Cortex of kidney (tissue), 1 donor: ENCODE measurements at places on chromosomes 1 and 21.

DNA sequence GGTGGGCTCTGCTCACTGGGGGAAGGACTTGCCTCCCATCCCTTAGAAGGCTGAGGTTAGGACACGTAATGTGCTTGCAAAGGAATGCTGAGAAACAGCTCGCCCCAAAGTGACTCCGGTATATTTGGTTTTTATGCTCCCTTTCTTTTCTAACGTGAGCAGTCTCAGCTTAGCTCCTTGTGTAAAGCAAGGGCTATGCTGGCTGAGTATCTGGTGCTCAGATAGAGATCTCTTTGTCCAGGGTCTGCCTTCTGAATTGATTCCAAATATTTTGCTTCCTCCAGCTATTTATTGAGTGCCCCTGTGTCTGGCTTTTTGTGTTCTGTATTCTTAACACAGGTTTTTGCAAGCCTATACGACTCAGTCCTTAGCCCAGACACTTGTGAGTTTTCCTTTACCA, 94.5 kb upstream of the ARTN start:
- DNase-seq: no peak

DNA sequence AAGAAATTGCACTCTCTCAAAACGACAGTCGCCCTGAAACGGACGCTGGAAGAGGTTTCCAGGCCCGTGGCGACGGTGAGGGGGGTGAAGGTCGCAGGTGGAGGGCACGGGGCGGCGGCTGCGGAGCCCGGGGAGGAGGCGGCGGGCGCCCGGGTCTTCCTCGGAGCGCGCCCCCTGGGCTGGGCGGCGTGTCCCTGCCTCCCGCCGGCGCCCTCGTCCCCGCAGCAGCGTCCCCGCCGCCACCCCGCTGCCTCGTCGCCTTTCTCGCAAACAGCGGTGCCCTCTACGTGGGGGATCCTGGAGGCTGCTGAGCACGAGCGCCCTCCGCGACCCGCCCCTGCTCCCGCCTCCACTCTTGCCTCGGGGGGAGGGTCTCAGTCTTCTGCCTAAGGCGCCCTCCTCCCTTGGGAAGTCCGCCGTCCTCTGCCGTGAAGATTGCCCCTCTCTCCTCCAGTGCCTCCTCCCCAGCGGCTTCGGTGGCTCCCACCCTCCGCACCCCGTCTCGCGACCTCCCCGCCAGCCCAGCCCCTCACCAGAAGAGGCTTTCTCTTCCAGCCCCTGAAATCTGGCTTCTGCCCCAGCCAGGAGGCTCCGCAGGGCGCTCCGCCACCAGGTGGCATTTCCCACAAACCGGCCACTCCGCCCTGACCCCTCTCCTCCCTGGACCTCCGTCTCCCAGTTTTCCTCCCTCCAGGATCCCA, 227.4 kb downstream of the SDCCAG8 start:
- DNase-seq: no peak

DNA sequence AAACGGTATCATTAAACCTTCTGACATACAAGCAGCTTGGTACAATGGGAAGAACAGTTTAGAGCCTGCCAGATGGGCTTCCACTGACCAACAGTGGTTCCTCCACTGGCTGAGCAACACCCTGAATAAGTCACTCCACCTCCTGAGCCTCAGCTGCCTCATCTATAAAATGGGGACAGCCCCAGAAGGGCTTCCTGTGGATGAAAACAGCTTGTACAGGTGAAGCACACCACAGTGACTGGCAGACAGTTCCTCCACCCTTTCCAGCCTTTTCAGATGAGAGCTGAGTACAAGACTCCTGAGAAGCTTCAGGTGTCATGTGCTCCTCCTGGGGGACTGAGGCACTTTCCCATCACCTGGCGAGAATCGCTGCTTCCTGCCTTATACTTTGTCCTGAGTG, 2.1 kb downstream of the CAPZB start:
- no peak for DNase-seq

GRCh38 chr1:226476648-226477319, 68.9 kb upstream of the PARP1 start:
- no peak for DNase-seq

GRCh38 chr1:182003025-182003725, 58.3 kb downstream of the ZNF648 start:
- no peak for DNase-seq

DNA sequence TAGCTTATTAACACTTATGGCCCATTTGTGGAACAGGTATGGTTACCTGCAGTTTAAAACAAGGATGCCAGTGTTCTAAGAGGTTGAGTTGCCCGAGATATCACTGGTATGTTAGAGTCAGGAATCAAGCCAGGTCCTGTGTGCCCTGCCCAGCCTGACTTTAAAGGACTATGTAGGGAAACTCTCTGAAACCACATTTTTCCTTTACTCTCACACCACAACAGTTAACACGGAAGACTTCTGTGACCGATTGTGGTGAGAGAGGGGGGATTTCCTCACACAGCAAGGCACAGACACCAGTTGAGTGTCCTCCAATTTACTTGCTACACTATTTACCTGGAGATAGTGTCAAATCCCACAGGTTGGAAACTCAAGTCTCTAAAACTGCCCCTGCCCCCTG, 47.8 kb downstream of the UCK2 start:
- no peak for DNase-seq

DNA sequence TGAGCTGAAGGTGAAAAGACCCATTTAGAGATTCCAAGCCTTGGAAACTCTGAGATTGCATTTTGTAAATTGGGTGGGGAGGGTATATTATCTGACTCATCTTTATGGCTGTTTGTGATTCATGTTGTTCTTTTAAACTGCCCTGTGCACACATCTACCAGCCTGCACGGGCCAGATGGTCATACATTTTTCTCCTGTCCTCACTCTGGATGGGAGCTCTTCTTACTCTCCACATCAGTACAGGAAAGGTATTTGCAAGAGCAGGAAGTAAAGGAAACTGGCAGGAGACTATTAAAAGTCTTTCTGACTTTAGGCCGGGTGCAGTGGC, 14.3 kb upstream of the NMNAT2 start:
- DNase-seq: no peak

GRCh38 chr1:55746710-55747109, 531.5 kb upstream of the USP24 start:
- DNase-seq: no peak

- DNase-seq: no peak
These were observed 1195.7 kb downstream of the AMY1C start for GRCh38 chr1:104945406-104945805.

DNA sequence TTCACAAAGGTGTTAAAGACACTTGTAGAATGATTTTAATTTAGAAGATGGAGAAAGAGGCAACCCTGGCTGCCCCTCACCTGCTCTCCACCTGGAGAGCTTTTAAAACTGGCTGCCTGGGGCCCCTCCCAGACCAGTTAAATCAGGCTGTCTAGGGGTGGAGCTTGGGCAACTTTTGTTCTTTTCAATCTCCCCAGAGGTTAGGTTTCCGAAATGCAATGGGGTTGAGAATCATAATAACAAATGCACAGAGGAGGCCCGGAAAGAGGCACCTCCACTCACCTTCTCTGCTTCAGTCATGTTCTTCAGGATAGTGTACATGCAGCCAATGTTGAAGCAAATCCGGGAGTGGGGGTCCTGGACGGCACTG, 400 bp downstream of the NCF2 start:
- DNase-seq: no peak

- no peak for DNase-seq
These were observed 7.0 kb downstream of the PLPPR4 start for GRCh38 chr1:99271249-99271648.

DNA sequence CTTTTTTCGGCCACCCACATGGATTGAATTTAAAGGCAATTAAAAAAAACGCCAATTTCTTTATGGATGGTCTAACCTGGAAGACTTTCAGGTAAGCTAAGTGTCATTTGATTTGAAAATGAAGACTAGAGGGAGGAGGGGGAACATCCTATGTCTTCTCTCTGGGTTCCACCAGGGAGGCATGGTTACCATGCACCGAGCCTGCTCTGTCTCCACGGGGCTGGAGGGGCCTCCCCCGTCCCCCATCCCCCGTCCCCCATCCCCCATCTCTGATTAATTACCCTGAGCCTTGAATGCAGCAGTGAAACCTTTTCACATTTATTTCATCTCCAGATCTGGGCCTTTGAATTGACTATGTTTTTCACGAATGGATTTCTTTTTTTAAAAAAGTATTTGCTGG, 135.1 kb downstream of the TLR5 start:
- DNase-seq: no peak

- DNase-seq: no peak
These were observed 2.9 kb upstream of the OBSCN start for GRCh38 chr1:228204958-228205357.

DNA sequence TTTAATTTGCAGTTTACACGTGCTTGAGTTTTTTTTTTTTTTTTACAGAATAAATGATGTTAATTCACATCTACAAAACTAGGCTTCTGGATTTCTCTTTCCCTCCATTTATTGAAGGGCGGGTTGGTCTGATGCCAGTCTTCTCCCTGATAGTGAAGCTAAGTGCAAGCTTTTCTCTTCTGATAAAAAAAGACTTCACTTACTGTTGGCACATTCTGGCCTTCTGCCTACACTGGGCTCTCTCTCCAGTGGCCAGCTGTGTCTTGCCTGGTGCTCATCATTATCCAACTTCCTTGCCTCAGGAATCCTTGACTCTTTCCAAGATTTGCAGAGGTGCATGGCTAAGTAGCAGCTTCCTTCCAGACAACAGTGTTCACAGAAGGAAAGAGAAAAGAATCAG, 7.6 kb upstream of the RAP1A start:
- DNase-seq: no peak

DNA sequence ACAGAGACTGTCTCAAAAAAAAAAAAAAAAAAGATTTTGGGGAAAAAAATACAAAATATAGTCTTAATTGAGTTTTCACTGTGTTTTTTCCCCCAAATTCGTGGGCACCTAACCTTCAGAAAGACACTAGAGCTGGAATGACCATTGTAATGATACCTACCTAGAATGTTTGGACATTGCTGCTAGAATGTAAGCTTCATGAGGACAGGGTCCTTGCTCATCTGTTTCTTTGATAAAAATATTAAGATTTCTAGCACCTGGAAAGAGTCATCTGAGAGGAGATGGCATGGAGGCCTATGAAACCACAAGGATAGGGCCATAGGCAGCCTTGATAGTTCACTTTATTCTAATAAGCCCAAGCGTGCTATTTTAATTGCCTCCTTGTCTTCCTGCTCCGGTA, 6.5 kb downstream of the LRRC8D start:
- no peak for DNase-seq

DNA sequence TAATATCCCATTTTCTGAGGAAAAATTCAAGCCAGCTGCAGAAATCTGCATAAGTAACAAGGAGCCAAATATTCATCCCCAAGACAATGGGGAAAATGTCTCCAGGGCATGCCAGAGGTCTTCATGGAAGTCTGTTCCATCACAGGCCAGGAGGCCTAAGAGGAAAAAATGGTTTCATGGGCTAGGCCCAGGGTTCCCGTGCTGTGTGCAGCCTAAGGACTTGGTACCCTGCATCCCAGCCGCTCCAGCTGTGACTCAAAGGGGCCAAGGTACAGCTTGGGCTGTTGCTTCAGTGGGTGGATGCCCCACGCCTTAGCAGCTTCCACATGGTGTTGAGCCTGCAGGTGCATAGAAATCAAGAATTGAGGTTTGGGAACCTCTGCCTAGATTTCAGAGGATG, 173.5 kb downstream of the LMX1A start:
- DNase-seq: no peak

DNA sequence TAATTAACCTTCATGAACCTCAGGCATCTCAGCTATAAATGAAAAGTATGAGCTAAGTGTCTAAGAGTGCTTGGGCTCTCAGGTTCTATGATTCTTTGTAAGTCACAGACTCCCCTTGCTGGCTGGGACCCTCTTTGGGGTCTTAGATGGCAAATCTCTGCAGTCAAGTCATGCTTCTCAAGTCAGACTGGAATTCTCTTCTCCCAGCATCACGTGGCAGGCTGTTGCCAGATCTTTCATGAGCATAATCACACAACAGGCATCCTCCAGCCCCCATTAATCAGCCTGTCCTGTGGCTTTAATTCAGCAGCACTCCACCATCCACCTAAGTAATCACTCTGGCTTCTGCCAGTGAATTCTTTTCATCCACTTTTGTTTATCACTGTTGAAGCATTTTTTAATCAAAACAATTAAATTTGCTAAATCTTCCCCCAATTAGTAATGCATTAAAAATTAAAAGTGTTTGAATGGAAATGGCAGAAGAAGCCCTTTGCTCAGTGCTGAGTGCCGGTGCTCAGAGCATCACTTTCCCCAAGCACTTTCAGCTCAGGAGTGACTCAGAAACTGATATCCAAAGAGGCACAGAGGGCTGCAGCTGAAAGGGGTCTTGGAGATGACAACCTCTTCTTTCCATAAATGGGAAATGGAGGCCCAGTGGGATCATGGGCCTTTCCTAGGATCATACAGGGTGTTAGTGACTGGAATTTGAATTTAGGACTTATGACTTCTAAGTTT, 50.2 kb downstream of the C8A start:
- DNase-seq: no peak

- DNase-seq: no peak
These were observed 61.9 kb upstream of the C1orf21 start for GRCh38 chr1:184324972-184325371.

- no peak for DNase-seq
These were observed 80.5 kb upstream of the BMP8A start for GRCh38 chr1:39410915-39411436.

DNA sequence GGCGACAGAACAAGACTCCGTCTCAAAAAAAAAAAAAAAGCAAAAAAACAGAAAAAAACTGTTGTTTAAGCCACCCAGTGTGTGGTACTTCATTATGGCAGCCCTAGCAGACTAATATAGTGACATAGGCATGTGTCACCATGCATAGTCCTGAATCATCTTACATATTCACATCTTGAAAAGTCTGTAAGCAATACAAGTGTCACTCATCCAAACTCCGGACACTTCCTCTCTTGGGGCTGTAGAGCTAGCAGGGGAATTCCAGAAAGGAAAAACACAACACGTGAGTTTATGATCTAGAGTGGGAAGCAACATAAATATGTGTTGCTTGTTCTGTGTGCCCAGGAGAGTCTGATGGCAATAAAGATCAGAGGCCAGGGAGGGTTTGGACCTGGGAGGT, 81.6 kb upstream of the KCNE2 start:
- DNase-seq: no peak

DNA sequence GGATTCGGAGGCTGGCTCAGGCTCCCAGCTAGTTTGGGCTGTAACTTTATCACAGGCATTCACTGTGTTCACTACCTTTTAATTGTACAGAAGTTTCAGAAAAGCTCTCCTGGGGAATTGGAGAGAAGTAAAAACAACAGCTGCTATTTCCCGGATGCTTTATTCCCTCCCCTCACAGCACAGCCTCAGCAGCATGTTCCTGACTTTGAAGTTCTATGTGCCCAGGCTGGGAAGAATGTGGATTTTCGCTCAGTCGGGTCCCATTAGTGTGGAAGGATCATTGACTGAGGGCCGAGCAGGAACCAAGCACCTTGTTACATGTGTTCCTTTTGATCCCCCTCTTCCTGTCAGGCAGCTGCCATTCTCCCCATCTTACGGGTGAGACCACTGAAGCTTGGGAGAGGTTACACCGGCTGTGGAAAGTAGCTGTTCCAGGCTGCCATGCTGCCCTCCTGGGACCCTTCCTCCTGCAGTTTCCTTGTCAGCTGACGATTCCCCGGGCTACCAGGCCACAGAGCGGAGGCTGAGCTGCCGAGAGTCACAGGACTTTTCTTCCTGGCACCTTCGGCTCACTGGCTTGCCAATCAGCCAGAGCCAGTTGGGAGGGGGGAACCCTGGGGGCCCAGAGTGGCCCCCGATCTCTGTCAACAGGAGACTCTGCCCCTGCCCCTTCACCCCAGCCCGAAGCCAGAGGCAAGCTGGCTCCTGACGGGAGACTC, 223.1 kb upstream of the TMEM51 start:
- DNase-seq: no peak

GRCh38 chr1:83725735-83726360, 273.1 kb downstream of the TTLL7 start:
- DNase-seq: no peak

- DNase-seq: no peak
These were observed 191.7 kb downstream of the GPR52 start for GRCh38 chr1:174639461-174639860.
